ENCODE measurements at places on chromosomes 12 and 14.
A peak's percentile ranks its signal among the peaks of the same experiment; 100 is the strongest.

DNA sequence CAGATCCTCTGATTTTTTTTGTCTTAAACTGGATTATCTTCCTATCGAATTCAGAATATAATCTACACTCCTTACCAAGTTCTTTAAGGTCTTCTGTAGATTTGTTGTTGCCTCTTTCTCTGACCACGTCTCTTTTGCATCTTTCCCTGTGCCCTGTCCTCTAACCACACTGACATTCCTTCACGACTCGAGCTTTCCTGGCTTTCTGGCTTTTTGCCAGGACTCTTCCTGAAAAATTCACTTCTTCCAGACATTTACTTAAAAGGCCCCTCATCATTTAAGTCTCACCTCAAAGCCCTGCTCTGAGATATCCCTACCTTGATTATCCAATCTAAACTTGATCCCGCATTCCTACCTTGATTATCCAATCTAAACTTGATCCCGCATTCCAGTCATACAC, 422.3 kb upstream of the DCN start:
- no peak for DNase-seq

- DNase-seq = no peak
These were observed 8.0 kb downstream of the ASPG start for GRCh38 chr14:104093366-104094055.

DNA sequence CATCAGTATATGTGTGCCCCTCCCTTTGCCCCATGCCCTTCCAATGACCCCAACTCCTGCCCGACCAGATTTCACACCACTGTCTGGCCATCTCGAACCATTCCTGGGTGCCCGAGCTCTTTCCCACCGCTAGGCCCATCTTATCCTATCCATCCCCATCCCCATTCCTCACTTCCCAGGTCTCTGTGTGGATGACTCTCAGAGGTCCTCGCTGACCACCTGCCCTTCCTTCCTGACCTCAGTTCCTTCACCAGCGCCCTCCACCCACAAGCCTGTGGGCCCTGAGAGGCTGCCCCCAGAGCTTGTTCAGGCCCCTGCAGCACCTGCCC, 49.1 kb downstream of the CYP46A1 start:
- no peak for DNase-seq

- no peak for DNase-seq
These were observed 92.1 kb downstream of the ETV6 start for GRCh38 chr12:11741434-11742092.

- DNase-seq = no peak
These were observed 315.5 kb upstream of the FLRT2 start for GRCh38 chr14:85214471-85214870.

- no peak for DNase-seq
These were observed 212.3 kb downstream of the TMEM121 start for GRCh38 chr14:105738638-105739037.

GRCh38 chr14:101873991-101874390, 90.4 kb upstream of the DYNC1H1 start:
- DNase-seq = no peak

DNA sequence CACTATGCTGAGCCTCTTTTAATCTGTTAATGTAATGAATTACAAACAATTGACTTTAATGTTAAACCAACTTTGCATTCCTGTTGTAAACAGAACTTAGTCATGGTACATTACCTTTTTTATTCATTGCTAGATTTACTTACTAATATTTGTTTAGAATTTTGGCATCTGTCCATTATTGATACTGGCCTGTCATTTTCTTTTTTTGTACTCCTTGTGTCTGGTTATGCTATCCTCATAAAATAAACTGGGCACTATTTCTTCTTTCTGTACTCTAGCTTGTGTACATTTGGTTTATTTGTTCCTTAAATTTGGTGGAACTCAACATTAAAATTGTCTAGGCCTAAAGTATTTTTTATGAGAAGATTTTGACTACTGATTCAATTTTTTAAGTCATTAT, 32.1 kb downstream of the SPATA7 start:
- no peak for DNase-seq

DNA sequence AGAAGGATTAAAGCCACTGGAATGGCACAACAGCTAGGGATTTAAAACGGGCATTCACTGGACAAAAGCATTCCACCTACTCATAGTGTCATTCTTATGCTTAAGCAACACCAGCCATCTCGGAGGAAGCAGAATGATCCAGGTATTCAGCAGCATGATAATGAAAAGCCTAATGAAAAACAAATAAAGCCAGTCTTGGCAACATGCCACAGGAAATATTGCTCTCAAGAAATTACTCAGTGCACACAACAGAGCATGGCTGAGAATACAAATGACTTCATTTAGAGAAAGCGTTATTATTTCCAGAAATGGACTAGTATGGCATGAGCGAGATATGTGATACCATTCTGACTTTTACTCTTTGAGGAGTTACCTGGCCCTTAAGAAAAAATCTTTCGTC, 442.2 kb downstream of the APAF1 start:
- no peak for DNase-seq

DNA sequence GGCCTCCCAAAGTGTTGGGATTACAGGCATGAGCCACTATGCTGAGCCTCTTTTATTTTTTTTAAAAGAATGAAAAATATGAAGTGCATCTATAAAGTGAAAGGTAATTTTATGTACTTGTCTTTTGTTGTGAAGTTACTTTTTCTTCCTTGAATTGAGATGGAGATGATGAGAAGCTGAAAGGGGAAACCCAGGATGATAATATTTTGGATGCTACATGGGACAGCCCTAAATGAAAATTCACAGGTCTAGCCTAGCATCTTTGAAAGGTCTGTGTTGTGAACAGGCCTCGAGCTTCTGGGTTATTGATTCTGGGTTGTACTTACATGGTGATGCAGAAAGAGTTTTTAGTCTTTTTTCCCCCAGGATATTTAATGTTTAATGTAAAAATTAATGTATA, 14.6 kb downstream of the DIP2B start:
- DNase-seq = no peak

- DNase-seq = no peak
These were observed 848.0 kb downstream of the DIO2 start for GRCh38 chr14:79363291-79363690.

DNA sequence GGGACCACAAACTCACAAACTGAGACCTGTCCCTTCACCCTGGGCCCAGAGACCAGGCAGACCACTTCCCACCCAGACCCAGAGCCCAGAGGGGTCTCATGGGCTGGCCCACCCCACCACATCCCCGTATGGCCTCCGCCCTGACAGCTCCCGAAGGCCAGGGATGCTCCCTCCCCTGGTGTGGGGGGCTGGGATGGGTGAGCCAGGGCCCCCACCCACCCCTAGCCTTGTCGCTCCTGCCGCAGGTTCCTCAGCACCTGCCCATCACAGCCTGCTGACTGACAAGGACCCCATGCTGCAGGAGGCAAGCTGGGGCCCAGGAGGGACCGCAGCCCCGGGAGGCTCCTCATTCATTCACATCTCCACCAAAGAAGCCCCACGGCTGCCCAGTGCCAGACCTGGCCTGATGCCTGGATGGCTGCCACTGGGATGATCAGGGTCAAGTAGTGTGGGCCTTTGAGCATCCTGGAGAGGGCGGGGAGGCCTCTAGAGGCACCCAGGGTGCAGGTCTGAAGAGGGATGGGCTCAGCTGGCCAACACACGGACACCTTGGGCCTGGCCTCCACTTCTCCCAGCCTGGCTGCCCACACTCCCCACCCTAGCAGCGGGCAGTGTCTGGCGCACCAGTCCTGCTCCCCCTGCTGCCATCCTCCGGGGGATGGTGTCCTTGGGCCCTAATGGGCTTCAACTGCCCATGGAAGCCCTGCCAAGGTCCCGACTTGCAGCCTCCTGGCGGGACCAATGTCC, 24.7 kb upstream of the GPR132 start:
- DNase-seq = no peak

GRCh38 chr12:79944565-79944964, 9.7 kb upstream of the PPP1R12A start:
- no peak for DNase-seq

DNA sequence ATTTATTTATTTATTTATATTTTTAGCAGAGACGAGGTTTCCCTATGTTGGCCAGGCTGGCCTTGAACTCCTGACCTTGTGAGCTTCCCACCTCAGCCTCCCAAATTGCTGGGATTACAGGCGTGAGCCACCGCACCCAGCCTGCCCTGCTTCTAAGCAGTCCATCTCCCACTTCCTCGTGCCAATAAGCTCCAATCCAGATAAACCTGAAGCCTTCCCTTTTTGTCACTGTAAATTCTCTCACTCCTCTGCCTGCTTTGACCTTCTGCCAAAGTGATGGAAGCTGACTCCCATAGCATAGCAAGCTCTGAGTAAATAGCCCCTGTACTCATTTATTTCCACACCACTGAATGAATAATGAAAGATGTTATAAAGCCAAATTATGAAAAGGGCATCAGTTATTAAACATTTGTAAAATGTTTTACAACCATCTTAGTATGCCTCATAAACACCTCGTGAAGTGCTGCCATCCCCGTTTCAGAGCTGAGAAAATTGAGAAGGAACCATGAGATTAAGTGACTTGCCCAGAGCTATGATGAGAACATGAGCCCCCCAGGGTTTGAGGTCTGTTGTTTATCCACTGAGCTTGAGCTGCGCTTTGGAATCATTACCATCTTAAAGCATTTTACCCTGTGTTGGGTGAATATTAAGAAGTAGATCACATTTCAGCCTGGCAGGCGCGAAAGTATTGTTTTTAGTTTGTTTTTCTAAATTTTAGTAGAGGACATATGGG, 30.4 kb downstream of the MANSC1 start:
- DNase-seq = no peak

DNA sequence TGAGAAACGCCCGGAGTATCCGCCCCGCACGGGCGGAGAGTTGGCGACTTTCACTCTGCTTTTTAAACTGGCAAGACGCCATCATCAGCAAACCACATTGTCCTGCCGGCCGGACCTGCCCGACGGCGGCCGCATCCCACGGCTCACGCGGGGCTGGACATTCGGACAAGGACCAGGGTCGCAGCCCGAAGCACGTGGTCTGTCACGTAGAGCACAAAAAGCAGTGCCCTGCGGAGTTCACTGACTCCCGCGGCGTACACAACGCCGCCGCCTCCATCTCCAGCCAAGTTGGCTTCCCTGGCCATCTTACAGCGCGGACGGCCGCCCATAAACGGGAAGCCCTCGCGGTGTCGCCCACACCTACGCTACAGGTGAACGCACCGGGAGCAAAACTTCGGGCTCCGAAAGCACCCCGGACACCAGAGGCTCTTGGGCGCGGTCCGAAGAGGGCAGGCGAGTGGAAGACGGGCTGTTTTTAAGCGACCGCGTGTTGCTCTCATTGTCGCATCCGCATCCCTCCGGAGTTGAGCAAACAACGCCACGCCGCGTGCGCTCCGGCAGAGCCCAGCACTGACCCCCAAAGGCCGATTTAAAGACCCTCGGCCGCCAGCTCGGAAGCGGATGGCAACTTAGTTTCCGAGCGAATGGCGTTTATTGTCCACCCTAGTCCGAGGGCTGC, 966 bp downstream of the SINHCAF start:
- peak; percentile 22 for DNase-seq

DNA sequence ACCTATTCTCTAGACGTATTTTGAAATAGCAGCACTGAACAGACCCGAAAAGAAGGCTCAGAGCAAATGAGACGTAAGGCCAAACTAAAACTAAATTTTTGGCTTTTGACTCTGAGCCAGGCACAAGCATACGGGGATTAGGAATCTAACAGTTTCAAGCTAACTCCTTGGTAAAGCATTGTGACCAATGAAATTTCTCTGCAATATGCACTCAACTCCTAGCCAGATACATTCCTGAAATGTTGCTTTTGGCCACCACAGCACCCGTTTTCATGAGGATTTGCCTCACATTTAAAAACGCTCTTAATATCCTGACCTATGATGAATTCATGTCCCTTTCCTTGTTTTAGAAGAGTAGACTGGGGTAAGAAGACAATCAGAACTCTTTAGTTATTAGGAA, 53.1 kb upstream of the NPFF start:
- no peak for DNase-seq

DNA sequence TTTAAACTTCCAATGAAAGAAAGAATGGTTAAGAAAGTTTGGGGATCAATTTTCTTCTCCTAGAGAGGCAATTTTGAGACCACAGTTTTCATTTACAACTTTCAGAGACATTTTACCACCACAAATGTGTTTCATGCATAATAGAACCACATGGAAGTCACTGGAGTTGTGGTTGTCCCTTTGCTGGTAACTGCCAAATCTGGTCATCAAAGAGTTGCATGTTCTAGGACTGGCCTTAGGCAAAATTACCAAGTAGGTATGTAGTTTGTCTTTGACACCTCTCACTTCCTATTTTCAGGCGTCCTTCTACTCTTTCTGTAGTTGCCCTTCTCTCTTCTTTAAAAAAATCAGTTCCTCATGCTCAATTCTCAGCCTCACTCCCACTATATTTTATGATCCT, 54.3 kb upstream of the TMX1 start:
- no peak for DNase-seq

DNA sequence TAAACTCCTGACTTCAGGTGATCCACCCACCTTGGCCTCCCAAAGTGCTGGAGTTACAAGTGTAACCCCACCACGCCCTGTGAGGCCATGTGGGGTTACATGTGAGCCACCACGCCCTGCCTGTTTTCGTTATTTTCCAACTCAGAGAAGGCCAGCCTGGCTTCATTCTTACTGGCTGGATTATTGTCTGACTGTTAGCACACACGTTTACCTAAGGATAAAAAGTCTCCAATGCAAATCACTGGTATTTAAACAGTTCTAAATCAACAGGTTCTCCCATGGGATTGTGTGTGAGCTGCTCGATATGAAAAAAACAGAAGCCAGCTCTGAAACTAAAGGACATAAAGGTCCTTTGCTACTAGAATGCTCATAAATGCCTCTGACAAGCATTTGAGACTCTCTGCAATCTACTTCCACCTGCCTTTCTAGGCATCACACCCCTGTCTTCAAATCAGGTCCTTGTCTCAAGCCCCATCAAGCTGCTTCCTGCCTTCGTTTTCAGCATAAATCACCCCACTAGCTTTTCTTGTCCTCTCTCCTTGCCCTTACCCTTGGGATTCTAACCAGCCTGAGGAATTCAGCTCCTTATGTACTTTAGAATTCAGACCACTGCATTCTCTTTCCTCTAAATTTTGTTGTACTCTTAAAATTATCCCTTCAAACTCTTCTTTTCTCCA, 265.0 kb downstream of the DUSP6 start:
- DNase-seq = no peak

All from stimulated activated CD8-positive, alpha-beta memory T cell treated with anti-CD3 and anti-CD28 coated beads, Interleukin-15, amount 100 ng/mL, for 48 hours (primary cell).